ENCODE measurements at places on chromosomes 1 and 21. TPM values are rescaled to one million over a fixed set of nuclear protein-coding genes. Genes with fewer than 3 reads are reported as not detected.

S100A8 gene
- not detected for total RNA-seq

ITLN2 gene
- total RNA-seq = not detected

DNA sequence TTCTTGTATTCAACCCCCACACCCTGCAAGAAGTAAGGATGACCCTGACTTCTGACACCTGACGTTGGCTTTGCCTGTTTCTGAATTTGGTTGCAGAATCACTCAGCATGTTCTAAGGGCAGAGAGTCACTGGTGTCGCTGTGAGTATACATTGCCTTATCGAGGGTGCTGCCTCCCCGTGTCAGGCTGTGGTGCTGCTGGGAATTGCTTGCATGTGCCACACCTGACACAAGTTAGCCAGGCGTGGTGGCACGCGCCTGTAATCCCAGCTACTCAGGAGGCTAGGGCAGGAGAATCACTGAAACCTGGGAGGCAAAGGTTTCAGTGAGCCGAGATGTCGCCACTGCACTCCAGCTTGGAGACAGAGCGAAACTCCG, 45.9 kb downstream of the WDR4 start:
- 0 out of 2 replicates have a peak, but pooled peaks cover 3% of the 10 kb centered on the region for H3K36me3 ChIP-seq
- peaks cover 21% of the 10 kb centered on the region for H3K27me3 ChIP-seq
- no peak overlapping the region for H3K27ac ChIP-seq
- no peak overlapping the region for H3K4me3 ChIP-seq
- DNase-seq = peak; percentile 20

DNA sequence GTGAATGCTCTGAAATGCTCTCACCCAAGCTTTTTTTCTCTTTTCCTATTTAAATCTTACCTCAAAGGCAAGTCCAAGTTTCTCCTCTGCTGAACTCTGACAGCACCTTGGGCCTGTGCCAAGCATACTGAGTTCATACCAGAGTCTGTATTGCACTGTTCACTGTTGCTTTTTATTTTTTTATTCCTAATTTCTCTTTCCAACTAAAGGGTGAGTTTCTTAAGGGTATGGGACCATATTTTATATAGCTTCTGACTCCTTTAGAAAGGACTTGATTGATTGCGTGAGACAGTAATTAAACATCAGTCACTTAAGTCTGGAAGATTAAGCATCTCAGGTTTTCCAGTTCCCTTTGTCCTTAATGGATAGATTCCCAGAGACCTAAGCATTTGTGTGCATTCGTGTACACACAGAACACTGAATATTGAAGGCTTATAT, 69.9 kb downstream of the CACHD1 start:
- H3K27me3 ChIP-seq = 0 out of 2 replicates have a peak, but pooled peaks cover 4% of the 10 kb centered on the region
- H3K27ac ChIP-seq = no peak overlapping the region
- no peaks in the 10 kb centered on the region for H3K36me3 ChIP-seq
- H3K4me1 ChIP-seq = no peaks in the 10 kb centered on the region
- no peak for DNase-seq

AQP10 gene
- not detected for total RNA-seq

DNA sequence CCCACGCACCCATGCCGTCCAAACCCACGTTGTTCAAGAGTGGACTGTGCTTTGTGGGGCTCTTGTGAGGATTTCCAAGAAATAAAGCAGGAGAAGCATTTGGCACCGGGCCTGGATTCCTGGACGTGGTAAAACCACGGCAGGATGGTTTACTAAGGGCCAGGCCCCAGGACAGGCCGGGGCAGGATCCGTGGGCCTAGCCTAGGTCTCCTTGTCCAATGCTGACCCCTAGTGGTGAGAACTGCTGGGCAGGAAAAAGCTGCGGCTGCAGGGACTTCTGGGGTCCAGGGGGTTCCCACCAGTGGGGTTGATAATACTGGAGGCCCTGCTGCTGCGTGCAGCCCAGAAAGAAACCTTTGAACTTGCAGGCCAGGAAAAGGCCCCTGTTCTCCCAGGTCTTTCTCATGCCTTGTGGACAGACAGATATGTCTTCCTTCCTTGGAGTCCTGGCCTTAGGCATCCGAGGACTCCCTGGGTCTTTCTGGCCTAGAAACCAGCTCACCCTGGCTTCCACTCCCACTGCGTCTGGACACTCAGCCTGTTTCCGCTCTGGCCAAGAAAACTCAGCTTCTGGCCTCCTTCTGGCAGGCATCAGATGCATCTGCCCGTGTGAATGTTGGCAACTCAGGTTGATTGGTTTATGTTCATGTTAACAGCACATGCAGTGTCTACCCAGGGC, 106.9 kb upstream of the TMEM51 start:
- no peaks in the 10 kb centered on the region for H3K4me1 ChIP-seq
- no peak overlapping the region for H3K27ac ChIP-seq
- peaks cover 3% of the 10 kb centered on the region for H3K36me3 ChIP-seq
- DNase-seq = peak; percentile 86
- no peak overlapping the region for H3K4me3 ChIP-seq
- no peaks in the 10 kb centered on the region for H3K27me3 ChIP-seq

NFASC gene
- total RNA-seq = 0.03 TPM

CHIA gene
- total RNA-seq = not detected

FCRLB gene
- total RNA-seq = 2.7 TPM

LAMB3 gene
- 2.1 TPM for total RNA-seq

SLAMF9 gene
- not detected for total RNA-seq

DNA sequence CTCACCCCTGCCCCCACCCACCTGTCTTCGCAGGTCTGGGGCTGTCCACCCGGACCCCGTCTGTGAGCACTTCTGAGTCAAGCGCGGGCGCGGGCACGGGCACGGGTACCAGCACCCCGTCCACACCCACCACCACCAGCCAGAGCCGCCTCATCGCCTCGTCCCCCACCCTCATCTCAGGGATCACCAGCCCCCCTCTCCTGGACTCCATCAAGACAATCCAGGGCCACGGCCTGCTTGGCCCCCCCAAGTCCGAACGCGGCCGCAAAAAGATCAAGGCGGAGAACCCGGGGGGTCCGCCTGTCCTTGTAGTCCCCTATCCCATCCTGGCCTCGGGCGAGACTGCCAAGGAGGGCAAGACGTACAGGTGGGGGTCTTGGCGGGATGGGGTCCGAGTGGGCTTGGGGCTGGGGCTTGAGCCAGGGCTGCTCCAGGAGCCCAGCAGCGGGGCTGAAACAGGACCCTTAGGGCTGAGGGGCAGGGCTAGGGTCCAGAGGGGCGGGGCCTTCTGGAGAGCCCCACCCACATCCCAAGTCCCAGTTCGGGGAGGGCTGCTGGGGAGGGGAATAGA, 23.9 kb downstream of the ZNF362 start:
- no peaks in the 10 kb centered on the region for H3K4me1 ChIP-seq
- no peak overlapping the region for H3K27ac ChIP-seq
- DNase-seq = no peak
- H3K4me3 ChIP-seq = no peak overlapping the region

DNA sequence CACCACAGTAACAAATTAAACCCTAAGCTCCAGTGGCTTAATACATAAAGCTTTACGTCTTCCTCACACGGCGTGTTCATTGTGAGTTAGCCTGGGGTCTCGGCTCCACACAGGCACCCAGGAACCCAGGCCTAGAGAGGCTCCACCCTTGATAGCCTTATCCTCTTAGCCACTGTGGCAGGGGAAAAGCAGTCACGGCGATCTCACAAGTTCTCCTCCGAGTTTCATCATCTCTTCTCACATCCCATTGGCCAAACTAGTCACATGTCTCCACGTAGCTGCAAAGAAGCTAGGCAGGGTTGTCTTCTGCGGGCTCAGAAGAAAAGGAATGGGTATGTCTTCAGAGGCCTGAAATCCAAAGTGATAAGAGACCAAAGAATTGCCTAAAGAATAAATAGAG, 122.3 kb upstream of the GRIK3 start:
- peak; percentile 23 for DNase-seq
- no peaks in the 10 kb centered on the region for H3K4me1 ChIP-seq
- H3K27ac ChIP-seq = no peak overlapping the region
- H3K27me3 ChIP-seq = no peaks in the 10 kb centered on the region
- no peaks in the 10 kb centered on the region for H3K36me3 ChIP-seq
- no peak overlapping the region for H3K4me3 ChIP-seq

DNA sequence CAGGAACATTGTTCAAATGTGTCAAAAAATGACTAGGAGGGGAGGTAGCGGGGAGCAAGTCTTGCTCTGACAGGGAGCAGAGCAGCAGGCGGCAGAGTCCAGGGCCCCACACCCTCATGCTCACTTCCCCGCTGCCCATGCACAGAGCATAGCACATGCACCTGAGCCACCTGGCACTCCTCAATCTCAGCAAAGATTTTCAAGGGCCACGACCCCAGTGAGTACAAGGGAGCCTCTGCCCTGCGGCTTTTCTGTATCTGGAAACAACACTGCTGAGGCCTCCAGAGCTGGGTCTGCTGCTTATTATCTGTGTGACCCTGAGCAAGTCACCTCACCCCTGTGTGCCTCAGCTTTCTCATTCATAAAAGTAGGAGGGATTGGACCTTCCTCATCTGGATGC, 1.1 kb upstream of the GJB3 start:
- no peak overlapping the region for H3K4me3 ChIP-seq
- no peaks in the 10 kb centered on the region for H3K36me3 ChIP-seq
- DNase-seq = no peak
- no peak overlapping the region for H3K27ac ChIP-seq
- peaks cover 52% of the 10 kb centered on the region for H3K27me3 ChIP-seq

- H3K27me3 ChIP-seq = no peaks in the 10 kb centered on the region
- H3K36me3 ChIP-seq = no peaks in the 10 kb centered on the region
- H3K27ac ChIP-seq = no peak overlapping the region
- DNase-seq = no peak
Measured at GRCh38 chr1:168054117-168054516, 82.6 kb downstream of the GPR161 start.

DNA sequence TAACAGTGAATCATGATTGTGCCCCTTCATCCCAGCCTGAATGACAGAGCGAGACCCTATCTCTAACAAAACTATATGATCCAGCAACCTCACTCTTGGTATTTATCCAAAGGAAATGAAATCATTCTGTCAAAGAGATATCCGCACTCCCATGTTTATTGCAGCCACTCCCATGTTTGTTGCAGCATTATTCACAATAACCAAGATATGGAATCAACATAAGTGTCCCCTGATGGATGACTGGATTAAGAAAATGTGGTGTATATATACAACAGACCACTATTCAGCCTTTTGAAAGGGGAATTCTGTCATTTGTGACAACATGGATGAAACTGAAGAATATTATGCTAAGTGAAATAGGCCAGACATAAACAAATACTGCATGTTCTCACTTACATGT, 44.4 kb downstream of the TRMT1L start:
- H3K4me3 ChIP-seq = no peak overlapping the region
- no peak for DNase-seq
- 0 out of 2 replicates have a peak, but pooled peaks cover under 1% of the 10 kb centered on the region for H3K36me3 ChIP-seq
- H3K27ac ChIP-seq = no peak overlapping the region
- H3K27me3 ChIP-seq = no peaks in the 10 kb centered on the region

- H3K4me3 ChIP-seq = no peak overlapping the region
- no peaks in the 10 kb centered on the region for H3K36me3 ChIP-seq
- DNase-seq = peak; percentile 16
- H3K27ac ChIP-seq = no peak overlapping the region
Measured at GRCh38 chr1:5598824-5599395, 393.3 kb downstream of the NPHP4 start.

DNA sequence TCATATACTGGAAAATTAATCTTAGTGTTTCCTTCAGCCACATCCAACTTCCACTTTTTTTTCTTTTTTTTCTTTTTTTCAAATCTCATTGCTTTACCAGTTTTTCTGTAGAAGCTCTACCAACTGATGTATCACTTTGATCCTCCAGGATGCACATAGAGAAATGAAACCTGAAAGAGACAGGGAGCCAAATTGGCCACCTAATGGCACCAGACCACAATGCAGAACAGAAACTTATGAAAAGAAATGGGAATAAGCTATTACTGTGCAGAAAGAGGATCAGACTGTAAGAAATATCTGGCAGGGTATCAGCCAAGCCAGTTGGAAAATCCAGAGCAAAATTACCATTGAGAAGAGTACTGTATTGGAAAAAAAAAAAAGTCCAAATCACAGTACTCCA, 1514.2 kb downstream of the MRPL39 start:
- H3K27me3 ChIP-seq = no peaks in the 10 kb centered on the region
- no peak overlapping the region for H3K4me3 ChIP-seq
- no peaks in the 10 kb centered on the region for H3K4me1 ChIP-seq
- H3K27ac ChIP-seq = no peak overlapping the region
- H3K36me3 ChIP-seq = no peaks in the 10 kb centered on the region

DNA sequence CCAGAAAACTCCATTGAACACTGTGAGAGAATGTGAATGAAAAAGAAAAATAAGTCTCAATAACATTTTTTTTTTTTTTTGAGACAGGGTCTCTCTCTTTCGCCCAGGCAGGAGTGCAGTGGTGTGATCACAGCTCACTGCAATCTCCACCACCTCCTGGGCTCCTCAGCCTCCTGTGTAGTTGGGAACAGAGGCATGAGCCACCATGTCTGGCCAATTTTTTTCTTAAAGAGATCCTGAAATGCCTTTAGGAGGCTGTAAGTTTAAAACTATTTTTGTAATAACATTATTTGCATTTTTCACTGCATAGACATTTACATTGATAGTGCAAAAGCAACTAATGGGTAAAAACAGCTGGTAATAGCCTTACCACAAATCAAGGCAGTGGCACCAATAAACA, 35.3 kb downstream of the GDAP2 start:
- H3K4me1 ChIP-seq = peaks cover 3% of the 10 kb centered on the region
- no peak overlapping the region for H3K4me3 ChIP-seq
- H3K36me3 ChIP-seq = peaks cover 37% of the 10 kb centered on the region
- no peak overlapping the region for H3K27ac ChIP-seq
- no peaks in the 10 kb centered on the region for H3K27me3 ChIP-seq
- no peak for DNase-seq

MTARC1 gene
- total RNA-seq = not detected

SAMD11 gene
- total RNA-seq = 232 TPM

GRCh38 chr1:2632561-2633361, at the start of gene MMEL1:
Gene MMEL1 (minus strand): TSS chr1:2633016. CDS start chr1:2629484, 3,532 bp downstream.
- H3K4me3 ChIP-seq = no peak within 1 kb of the TSS
- no peak for DNase-seq
- H3K27me3 ChIP-seq = peaks cover 18% of the 10 kb centered on the region
- H3K4me1 ChIP-seq = no peaks in the 10 kb centered on the region
- no peaks in the 10 kb centered on the region for H3K36me3 ChIP-seq
- no peak within 1 kb of the TSS for H3K27ac ChIP-seq

DNA sequence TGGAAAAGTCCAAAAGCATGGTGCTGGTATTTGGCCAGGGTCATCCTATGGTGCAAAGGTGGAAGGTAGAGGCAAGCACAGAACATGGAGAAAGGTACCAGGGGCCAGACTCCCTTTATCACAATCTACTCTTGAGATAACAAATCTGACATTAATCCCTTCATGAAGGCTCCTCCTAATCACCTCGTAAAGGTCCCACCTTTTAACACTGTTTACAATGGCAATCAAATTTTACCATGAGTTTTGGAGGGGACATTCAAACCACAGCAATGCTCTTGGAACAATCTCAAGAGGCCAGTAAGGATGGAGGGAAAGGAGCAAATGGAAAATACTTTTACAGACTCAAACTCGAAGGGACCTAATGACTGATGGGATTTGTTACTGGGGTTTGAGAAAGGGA, 6.1 kb downstream of the PTPN14 start:
- no peak overlapping the region for H3K4me3 ChIP-seq
- no peak for DNase-seq
- H3K27ac ChIP-seq = no peak overlapping the region
- peaks cover 49% of the 10 kb centered on the region for H3K36me3 ChIP-seq
- H3K4me1 ChIP-seq = peaks cover 21% of the 10 kb centered on the region

All from SJSA1 (cell line).